ENCODE measurements at places on chromosomes 7 and 10.

GRCh38 chr10:126384269-126384873 lies 3.9 kb downstream of the ADAM12 start:
- DNase-seq = peak; percentile 88

DNA sequence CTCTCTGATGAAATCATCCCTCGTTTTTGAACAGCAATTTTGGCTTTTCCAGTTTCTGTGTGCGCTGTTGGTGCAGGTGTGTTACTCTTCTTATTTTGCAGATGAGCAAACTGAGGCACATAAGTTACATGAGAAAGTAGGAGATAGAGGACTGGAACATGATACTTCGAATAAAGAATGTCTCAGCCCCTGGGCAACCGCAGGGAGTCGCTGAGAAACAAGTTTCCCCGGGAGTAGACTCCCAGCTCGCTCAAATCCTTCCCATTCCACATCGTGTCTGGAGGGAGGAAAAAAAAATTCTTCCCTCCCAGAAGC lies 18.0 kb downstream of the MXI1 start:
- DNase-seq = no peak

DNA sequence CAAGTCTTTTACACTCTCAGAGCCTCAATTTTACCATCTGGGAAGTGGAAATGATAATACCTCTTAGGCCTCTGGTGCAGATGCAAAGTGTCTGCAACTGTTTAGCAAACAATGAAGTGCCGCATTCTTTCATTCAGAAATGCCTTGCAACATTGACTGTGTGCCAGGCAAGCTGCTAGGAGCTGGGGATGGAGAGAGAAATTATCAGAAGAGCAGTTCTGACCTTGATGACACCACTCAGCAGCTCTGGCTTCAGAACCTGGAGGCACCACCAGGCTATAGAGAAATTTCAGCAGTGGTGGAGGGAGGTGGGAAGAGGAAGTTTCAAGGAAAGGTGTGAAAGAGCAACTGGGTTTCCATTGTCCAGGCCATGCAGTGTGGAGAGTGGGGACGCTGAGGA lies 78.1 kb upstream of the HABP2 start:
- no peak for DNase-seq

DNA sequence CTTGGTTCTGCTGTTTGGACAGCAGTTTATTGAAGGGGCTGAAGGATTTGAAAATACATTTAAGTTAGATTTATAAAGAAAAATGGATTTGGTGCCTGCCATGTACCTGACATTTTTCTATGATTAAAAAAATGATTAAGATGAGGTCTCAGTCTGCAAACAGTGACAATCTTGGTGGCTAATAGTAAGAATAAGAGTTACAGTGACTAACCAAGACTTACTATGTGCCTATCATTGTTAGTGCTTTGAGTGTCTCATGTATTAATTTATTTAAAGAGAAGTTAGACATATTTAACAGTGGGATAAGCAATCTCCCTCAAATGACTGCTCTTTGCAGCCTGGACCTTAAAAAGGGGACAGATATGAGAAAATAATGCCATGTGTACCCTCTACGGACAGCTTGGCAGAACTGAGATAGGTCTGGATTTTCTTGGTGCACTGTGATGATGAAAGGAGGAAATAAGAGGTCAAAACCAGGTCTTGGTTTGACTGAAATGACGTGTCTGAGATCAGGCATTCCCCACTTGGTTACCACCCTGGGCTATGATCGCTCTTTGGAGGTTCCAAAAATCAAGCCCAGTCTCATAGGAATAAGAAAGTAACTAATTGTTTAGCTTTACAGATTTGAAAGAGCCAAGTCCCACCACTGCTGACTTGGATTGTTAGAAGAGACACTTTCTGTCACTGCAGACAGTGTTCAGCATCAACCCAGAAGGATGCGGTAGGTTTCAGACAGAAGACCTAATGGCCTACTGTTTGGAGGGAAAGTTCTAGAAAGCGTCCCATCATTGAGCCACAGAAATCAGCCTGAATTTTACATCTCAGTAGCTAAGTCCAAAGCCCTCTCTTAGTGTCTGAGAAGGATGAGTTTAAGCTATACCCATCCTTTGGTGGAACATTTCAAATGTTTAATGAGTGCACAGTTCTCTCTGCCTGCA lies 2.1 kb downstream of the CASP7 start:
- no peak for DNase-seq

DNA sequence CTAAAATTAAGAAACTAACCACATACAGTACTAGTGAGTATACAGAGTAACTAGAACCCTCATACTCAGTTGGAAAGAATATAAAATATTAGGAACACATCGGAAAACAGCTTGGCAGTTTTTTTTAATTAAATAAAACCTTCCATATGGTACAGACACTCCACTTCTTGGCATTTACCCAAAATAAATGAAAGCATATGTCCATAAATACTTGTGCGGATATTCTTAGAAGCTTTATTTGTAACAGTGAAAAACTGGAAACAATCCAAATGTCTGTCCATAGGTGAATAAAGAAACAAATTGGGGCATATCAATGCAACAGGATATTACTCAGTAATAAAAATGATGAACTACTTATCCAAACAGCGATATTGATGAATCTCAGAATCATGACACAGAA lies 410.0 kb downstream of the HTR7 start:
- DNase-seq = no peak

DNA sequence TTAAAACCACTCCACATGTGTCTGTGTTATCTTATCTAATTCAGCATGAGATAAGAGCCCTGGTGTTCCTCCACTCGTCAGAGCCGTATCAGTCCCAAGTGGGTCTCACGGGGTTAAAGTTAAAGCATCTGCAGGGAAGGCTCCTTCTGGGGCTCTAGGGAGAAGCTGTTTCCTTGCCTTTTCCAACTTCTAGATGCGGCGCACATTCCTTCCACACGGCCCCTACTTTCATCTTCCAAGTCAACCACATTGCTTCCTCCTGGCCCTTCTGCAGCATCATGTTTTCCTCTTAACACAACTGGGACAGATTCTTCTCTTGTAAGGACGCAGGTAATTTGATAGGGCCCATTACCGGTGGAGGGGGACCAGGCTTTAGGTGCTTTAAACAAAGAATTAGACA lies 620.1 kb upstream of the DPP6 start:
- no peak for DNase-seq

DNA sequence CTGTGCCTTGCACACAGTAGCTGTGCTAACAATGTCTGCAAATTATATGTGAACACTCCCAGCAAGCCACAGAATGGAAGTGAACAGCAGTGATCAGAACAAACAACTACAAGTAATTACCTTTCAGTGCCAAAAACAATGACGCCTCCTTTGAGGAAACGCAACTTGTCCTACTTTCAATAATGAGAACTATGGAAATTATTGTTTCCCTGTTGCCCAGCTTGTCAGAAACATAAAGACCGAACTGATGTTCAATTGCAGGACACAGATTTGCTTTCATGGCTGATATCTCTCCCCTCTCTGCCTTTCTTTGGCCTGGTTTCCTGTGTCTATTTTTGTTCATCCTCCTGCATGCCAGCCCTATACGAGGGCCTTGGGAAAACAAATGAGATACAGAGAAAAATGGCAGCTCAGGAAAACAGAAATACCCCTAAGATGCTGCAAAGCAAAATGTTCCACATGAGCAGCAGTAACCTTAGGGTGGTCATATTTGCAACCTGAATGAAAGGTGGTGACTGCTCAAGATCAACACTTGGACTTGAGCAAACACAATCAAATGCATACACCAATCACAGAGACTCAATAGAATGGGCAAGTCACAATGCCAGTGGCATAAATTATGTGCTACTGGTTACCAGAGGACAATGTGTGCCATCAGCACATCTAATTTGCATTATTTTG lies 26.8 kb downstream of the COBL start:
- DNase-seq = no peak

GRCh38 chr10:108556186-108556585 lies 1367.1 kb downstream of the XPNPEP1 start:
- DNase-seq = no peak

- no peak for DNase-seq
These were observed 24.7 kb upstream of the FEZF1 start for GRCh38 chr7:122329145-122329802.

DNA sequence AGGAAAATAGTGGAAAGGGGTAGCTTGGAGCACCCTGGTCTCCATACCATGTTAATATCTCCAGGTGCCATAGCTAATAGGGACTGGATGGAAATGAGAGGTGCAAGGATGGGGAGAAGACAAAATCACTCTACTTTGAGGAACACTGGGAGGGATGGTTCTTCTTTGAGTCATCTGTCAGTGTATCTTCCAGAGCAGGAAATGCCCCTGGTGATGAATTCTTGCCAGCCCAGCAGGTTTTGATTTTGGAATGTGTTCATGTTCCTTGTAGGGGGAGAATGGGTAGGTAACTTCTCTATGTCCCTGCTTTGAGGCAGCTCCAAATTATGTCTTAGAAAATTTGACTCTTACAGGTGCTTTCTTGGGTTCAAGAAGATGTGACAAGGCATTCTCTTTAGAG lies 177.0 kb upstream of the GLI3 start:
- DNase-seq = no peak

GRCh38 chr7:128150223-128150865 lies 90.7 kb upstream of the LEP start:
- no peak for DNase-seq

- no peak for DNase-seq
These were observed 61.0 kb upstream of the AOAH start for GRCh38 chr7:36784991-36785940.

- no peak for DNase-seq
These were observed 107.4 kb upstream of the ABCB5 start for GRCh38 chr7:20508109-20508508.

GRCh38 chr10:121380211-121380610 lies 218.0 kb downstream of the FGFR2 start:
- DNase-seq = no peak

GRCh38 chr10:13673156-13673555 lies 86.4 kb downstream of the PRPF18 start:
- DNase-seq = no peak

- DNase-seq = peak; percentile 72
These were observed 9.1 kb upstream of the FXYD4 start for GRCh38 chr10:43362191-43362839.

DNA sequence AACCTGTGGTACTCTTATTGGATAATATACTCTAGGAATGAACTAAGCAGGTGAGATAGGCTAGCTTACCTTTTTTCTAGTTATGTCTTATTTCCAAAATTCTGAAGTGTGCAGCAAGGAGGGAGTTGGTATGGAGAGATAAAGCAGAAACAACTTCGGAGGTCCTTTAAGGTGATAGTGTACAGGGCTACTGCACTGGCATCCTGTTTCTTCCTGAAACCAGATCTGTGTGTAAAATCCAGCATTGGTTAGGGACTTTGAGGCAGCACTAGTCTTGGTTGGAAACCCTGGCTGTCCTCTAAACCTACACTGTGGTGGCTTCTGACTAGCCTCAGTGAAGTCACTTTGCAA lies 66.9 kb upstream of the STRIP2 start:
- DNase-seq = no peak
